ENCODE measurements at places on chromosomes 12 and 14.

DNA sequence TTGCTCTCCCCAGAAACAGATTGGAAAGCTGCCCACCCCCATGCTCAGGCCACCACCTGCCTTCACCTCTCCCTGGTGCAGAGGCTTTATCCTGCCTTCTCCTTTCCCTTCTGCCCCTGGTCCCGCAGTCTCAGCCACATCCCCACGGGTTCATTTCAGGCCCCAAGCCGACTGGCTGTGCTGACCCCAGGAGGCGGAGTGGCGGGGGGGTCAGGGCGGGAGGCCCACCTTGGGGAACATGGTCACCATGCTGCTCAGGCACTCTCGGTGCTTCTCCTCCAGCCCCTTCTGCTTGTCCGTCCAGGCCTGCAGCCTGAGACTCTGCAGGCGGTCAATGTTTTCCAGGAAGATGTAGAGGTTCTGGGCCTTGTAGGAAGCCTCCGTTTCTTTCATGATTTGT lies 6.9 kb downstream of the FAM186B start:
- no peak for DNase-seq

DNA sequence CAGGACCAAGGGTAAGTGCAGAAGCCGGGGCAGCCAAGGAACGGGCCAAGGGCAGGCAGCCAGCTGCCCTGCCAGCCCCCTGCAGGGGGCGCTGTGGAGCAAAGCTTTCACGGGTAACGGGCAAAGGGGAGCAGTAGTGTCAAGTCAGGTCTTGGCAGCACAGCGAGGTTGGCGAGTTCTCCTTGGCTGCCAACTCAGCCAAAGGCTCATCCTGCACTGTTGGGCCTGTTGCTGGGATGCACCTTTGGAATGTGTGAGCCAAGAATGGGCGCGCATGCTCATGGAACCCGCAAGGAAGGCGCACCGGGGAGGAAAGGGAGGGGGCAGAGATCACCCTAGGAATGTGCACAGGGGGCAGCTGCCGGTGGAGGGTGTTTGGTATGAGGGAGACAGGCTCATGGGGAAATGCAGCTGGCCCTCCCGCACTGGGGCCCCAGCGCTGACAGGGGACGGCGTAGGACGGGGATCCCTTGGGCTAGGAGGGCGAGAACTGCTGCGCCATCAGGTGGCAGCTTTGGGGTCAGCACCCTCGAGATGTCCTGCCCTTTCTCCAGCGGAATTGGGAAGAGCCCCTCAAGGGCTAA lies 138.0 kb downstream of the ASCL4 start:
- peak; percentile 43 for DNase-seq

- no peak for DNase-seq
Measured at GRCh38 chr14:29752221-29752923, 175.3 kb downstream of the PRKD1 start.

DNA sequence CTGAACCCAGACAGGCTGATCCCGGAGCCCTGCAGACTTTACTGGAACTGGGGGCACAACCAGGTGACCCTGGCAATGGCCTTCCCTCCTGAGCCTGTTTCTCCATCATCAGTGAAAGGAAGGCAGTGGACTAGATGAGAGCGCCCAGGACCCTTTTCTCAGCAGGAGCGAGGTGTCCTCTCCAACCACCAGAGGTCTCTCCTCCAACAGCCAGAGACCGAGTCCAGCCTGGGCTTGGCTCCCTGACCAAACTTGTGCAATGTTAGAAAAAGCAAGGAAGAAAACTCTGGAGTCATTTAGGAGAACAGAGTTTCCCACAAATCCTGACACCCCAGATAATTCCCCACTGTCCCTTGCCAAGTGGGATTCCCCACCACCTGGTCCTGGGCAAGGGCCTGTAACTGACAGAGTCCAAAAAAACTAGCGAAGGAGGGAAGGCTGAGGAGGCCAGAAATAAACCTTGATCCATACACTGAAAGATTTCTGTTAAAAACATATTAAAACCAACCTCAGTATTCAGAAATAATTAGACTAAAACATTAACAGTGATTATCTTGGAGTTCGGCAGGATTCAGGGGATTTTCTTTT lies 9.0 kb downstream of the RPS6KL1 start:
- DNase-seq, result no peak

GRCh38 chr12:6534695-6534944 lies 303 bp downstream of the GAPDH start:
- DNase-seq, result no peak

DNA sequence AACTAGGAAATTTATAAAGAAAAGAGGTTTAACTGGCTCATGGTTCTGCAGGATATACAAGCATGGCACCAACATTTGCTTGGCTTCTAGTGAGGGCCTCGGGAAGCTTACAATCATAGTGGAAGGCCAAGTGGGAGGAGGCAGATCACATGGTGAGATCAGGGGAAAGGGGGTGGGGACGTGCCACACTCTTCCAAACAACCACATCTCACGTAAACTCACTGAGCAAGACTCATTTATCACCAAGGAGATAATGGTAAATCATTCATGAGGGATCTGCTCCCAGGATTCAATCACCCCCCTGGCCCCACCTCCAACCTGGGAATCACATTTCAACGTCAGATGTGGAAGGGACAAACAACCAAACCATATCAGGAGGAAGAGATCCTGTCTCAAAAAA lies 35.8 kb downstream of the NUMB start:
- DNase-seq, result no peak

- DNase-seq, result no peak
Measured at GRCh38 chr12:21451529-21451928, 14.1 kb downstream of the PYROXD1 start.

DNA sequence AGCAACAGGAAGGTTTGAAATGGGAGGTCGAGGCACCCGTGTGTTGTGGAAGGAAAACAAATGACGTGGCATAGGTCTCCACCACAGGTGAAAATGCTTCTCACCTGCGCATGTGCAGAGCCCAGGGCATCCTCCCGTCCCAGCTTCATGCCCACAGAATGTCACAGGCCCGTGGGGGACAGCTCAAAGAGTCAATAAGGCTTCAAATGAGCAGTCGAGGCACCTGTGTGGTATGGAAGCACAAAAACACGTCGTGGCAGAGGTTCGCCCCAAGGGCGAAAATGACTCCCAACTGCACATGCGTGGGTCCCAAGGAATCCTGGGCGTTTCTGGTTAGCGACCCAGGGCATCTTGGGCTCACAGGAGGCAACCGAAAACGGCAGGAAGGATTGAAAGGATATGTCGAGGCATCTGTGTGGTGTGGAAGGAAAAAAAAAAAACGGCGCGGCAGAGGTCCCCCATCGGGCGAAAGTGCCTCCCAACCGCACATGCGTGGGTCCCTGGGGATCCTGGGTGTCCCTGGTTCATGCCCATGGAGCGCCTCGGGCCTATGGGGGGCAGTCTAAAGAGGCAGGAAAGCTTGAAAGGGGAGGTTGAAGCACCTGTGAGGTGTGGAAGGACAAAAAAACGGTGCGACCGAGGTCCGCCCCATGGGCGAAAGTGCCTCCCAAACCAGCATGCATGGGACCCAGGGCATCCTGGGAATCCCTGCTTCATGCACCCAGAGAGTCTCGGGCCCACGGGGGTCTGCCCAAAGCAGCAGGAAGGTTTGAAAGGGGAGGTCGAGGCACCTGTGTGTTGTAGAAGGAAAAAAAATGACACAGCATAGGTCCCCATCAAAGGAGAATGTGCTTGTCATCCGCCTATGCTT lies 578.5 kb downstream of the ALG10 start:
- DNase-seq, result no peak

- DNase-seq, result no peak
Measured at GRCh38 chr12:30962047-30962446, 35.5 kb downstream of the TSPAN11 start.

GRCh38 chr12:31952418-31952817 lies 6.8 kb upstream of the RESF1 start:
- DNase-seq, result no peak

DNA sequence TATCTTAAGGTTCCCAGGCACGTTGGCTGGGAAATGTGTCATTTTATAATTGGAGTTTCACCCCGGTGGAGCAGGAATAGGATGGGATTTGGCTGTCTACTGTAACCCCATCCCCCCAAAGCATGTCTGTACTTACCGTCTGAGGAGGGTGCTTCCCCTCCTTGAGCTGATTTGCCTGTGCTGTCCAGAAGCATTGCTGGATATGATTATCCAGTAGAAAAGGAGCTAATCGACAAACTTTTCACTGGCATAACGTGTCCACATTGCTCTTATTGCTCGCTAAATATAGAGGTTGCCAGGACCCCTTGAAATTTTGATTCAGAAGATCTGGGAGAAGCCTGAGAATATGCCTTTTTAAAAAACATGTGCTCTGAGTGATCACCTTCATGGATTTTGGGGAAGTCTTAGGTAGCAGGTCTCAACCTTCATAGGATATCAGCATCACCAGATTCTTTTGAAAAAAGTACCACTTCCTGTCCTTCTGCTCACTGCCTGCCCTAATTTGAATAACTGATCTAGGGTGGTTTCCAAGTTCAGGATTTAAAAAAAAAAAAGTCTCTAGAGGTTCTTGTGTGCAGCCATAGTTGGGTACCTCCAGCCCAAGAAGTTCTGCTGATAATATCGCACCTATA lies 80.4 kb upstream of the KCNA1 start:
- DNase-seq, result no peak

GRCh38 chr14:90384543-90384911 lies 12.3 kb upstream of the CALM1 start:
- DNase-seq, result no peak

DNA sequence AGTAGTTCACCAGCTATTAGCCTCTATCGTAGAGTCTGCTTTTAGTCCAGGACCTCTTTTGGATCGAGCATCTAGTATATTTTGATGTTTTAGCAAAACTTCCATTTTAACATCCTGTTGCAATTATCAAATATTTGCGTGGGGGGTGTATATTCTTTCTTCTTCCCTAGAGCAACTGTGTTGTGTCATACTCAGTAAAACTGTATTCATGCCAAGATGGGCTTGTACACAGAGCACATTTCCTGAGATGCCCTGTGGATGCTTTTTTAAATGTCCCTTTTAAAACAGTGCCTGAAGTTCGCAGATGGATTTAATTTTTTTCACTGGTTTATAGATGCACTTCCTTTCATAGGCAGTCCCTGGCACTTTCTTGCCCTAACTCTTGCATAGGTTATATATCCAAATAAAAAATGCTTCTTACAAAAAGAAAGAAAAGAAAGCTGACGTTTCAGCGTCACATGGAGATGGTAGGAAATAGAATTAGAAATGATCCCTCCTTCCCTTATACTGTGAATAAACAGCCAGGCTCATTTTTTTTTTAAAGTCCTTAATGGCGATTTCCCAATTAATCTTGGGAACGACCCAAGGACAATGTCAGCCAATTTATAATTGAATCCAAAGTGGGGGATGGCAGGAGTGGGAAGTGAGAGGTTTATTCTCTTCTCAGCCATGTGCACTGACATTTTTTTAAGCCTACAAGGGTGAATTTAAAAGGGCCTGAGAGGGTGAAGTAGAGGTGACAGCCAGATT lies 247.0 kb downstream of the SLC41A2 start:
- DNase-seq, result no peak

GRCh38 chr12:21678959-21679358 lies 21.3 kb upstream of the LDHB start:
- DNase-seq, result no peak

DNA sequence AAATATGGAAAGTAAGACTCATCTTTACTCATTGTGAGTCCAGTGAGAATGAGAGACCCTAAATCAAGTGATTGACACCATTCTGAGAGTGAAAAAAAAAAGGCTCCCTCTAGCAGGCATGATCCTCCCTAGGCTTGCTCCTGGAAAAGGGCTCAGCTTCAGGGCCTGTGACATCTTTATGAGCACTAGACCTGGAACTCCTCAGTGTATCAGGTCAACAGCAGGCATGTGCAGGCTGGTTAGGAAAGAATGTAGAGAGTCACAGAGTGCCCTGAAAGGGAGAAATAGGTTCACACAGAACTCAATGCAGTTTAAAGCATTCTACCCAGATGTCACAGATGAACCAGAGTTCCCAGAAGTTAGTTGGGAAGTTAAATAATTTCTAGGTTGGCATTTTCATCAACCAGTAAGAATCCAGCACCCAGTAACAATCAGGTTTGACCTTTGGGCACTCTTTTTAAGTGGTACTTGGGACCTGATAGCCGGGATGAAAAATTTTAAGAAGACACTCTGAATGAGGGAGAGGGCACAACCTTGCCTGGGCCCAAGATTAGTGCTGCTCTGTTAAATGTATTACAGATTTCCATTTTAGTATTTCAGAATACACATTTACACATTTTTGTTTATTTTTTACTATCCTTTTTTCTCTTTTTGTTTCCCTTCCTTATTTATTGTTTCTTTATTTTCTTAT lies 828.8 kb downstream of the C12orf50 start:
- DNase-seq, result no peak

GRCh38 chr12:18146363-18146762 lies 56.4 kb upstream of the RERGL start:
- no peak for DNase-seq

GRCh38 chr12:102847131-102847530 lies 69.9 kb downstream of the PAH start:
- DNase-seq, result no peak

GRCh38 chr12:132646850-132647249 lies 28.3 kb downstream of the P2RX2 start:
- no peak for DNase-seq

DNA sequence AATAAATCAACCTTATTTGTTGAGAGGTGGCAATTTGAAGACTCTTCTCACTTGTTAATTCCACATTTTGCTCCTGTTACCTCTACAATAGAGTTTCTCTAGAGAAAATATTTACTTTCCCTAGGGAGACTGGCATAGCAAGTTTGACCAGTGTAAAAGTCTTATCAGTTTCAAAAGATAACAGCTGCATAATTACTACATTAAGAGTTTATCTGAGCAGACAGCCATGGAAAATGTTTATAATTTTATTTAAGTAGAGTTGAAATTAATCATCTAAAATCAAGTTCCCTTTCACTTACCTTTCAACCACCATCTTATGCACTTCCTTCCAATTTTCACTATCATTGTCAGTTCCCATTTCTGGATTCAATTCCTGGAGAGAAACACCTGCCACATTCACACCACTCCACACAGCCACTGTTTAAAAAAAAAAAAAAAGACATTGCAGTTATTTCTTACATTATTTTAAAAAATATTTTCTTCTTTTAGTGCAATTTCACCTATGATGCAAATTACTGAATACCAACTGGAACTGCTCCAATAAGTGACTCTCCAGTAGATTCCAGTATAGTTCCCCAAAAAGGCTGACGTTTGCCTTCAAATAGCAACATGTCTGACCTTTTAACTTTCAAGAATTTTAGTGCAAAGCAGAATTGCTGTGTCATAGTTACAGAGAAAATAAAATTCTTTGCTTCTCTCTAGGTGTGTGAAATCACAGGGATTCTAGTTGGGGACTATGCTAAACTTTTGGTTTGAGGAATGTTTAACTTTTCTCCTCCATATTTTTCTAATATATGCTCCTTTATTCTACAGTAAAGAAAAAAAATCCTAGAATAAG lies 19.4 kb downstream of the LDHB start:
- no peak for DNase-seq

All from stimulated activated CD8-positive, alpha-beta memory T cell treated with anti-CD3 and anti-CD28 coated beads, Interleukin-15, amount 100 ng/mL, for 24 hours (primary cell).